ENCODE measurements at places on chromosomes 1 and 21. TPM values are rescaled to one million over a fixed set of nuclear protein-coding genes. Genes with fewer than 3 reads are reported as not detected.

GRCh38 chr1:18137759-18138345 lies 30.3 kb downstream of the IGSF21 start:
- H3K4me3 ChIP-seq, result no peak overlapping the region
- peaks cover 58% of the 10 kb centered on the region for H3K27me3 ChIP-seq

- no peak overlapping the region for H3K4me3 ChIP-seq
- no peak for DNase-seq
- peaks cover 30% of the 10 kb centered on the region for H3K4me1 ChIP-seq
- no peaks in the 10 kb centered on the region for H3K27me3 ChIP-seq
Observed at GRCh38 chr21:17903029-17903806, 84.1 kb upstream of the C21orf91 start.

- peak; percentile 3 for DNase-seq
- H3K27ac ChIP-seq, result peak overlapping the region; percentile 71
- no peaks in the 10 kb centered on the region for H3K36me3 ChIP-seq
- H3K4me1 ChIP-seq, result peaks cover 5% of the 10 kb centered on the region
Observed at GRCh38 chr1:221263831-221264767, 384.9 kb downstream of the HLX start.

DNA sequence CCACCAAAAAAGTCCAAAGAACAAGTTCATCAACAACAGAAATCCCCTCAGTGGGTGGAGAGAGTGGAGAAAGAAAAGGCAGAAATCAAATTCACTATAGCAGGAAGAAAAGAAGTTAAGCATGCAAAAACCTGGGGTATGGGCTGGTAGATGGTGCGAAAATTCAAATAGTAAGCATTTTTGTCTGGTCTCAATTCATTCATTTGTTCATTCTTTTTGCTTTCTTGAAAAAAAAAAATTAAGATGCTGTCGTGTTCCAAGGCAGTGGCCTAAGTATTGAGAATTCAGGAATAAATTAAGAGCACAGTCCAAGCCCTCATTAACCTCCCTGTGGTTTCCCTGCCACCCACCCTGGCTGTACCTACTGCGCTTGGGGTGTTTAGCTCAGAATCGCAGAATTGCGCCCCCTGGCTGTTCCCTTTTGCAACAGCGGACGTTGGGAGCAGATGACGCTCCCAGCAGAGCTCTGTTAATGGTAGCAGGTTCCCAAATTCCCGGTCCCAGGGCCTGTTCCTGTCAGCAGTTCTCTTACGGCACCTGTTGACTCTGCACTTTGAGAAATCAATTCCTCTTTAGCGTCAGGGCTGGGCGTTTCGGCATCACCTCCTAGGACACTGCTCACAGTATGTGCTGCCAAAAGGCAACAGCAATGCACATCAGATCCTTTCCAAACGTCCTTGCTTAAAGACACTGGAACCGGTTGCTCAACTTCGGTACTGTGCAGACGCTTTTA lies 34.0 kb upstream of the SSX2IP start:
- DNase-seq, result no peak
- no peak overlapping the region for H3K27ac ChIP-seq
- no peaks in the 10 kb centered on the region for H3K36me3 ChIP-seq
- no peak overlapping the region for H3K4me3 ChIP-seq

- H3K4me3 ChIP-seq, result peak overlapping the region; percentile 37
- H3K27me3 ChIP-seq, result no peaks in the 10 kb centered on the region
- no peak overlapping the region for H3K27ac ChIP-seq
- no peak for DNase-seq
- H3K36me3 ChIP-seq, result no peaks in the 10 kb centered on the region
- peaks cover 18% of the 10 kb centered on the region for H3K4me1 ChIP-seq
Observed at GRCh38 chr1:119327094-119327449, 41.5 kb upstream of the HAO2 start.

- H3K36me3 ChIP-seq, result no peaks in the 10 kb centered on the region
- no peak overlapping the region for H3K27ac ChIP-seq
- H3K27me3 ChIP-seq, result no peaks in the 10 kb centered on the region
- H3K4me3 ChIP-seq, result no peak overlapping the region
Observed at GRCh38 chr1:224541901-224542630, 74.1 kb upstream of the CNIH3 start.

DNA sequence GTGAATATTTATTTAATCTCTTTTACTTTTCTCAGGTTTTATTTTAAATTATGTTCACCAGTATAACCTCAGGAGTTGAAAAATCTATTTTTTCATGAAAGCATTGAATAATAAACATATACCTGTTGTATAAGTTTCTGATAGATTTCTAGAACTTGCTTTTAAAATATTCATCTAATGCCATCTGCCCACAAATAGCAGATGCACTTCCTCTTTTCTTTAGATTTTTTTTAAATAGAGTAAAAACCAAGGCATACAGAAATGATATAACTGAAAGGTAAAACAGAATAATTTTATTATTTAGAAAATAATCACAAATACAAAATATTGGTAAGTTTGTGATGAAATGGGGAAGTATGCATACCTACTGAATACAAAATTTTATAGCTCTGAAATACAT lies 130.7 kb upstream of the PRMT6 start:
- H3K27ac ChIP-seq, result no peak overlapping the region
- no peak overlapping the region for H3K4me3 ChIP-seq
- no peaks in the 10 kb centered on the region for H3K4me1 ChIP-seq
- no peaks in the 10 kb centered on the region for H3K27me3 ChIP-seq
- H3K36me3 ChIP-seq, result no peaks in the 10 kb centered on the region

DNA sequence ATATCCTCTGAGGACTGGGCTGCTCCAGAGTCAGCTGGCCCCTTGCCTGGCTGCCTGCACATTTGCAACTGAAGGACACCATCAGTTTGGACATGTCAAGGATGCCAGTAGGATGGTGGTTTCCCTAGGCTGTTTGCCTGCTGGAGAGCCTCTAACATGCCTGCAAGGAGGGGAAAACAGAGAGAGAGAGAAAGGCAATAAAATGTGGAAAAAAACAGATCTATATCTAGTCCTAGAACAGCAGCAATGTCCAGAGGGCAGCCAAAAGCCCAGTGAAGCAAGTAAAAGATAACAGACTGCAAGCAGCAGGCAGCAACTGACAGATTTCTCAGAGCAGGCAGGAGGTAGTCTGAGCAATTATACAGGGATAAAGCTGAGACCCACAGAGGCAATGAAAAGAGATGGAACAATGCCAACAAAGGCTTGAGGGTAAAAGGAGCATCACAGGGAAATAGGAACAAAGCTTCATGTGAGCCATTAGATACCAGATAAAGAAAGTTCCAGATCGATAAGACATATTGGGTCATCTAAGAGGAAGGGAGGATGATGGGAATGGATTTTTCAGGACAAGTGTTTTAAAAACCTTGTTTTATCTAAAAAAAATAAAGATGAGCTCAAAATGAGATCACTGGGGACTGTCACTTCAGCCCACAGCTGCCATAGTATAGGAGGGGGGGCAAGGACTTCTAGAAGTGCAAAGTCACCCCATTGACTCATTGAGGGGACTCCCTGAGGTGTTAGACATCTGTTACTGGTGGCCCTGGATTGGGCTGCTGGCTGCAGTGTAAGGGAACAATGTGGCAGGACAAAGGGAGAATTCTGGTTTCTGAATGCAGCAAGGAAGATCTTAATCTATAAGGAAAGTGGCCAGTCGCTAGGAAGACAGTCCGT lies 38.6 kb upstream of the GADD45A start:
- peak overlapping the region; percentile 33 for H3K27ac ChIP-seq
- H3K4me3 ChIP-seq, result no peak overlapping the region
- H3K36me3 ChIP-seq, result no peaks in the 10 kb centered on the region
- H3K27me3 ChIP-seq, result no peaks in the 10 kb centered on the region
- no peaks in the 10 kb centered on the region for H3K4me1 ChIP-seq

DNA sequence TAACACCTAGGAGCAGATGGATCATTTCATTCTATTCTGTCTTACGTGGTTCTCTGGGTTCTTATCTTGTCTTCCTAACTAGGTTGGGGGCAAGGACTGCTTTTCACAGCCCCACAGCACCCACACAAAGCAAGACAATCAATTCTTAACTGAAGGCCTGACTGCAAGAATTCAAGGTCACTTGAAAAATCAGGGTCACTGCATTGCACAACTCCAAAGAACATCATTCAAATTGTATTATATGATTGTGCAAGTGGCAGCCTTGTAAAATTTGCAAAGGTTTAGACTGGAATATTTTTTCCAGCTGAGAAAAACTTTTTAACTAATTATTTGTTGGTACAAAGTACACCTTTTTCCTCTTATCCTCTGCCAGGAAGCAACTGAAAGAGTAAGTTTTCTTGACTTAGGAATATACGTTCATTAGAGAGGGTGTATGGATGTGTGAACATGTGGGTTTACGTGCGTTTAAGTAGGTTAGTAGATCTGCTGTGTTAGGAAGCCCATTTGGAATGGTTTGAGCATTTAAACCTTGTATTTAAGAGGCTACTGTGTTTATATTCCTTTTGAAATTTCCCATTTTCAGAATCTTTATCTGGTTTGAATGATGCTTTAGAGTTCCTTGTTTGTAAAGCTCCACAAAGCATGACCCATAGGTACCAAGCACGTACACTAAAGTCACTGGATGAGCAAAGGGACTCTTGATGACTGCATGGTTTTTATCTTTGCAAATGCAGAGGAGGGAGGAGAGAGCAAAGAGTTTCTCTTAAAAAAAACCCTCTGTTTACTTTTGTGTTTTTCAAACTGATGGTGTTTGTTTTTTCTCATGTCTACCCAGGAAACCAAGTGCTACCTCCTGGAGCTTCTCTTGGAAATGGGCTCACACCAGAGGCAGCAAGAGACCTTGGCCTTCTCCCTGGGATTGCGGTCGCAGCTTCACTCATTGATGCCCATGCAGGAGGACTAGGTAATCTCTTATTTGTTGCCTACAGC lies 214.9 kb downstream of the FGGY start:
- no peak for DNase-seq
- peaks cover 13% of the 10 kb centered on the region for H3K4me1 ChIP-seq
- no peaks in the 10 kb centered on the region for H3K27me3 ChIP-seq
- H3K4me3 ChIP-seq, result no peak overlapping the region

DNA sequence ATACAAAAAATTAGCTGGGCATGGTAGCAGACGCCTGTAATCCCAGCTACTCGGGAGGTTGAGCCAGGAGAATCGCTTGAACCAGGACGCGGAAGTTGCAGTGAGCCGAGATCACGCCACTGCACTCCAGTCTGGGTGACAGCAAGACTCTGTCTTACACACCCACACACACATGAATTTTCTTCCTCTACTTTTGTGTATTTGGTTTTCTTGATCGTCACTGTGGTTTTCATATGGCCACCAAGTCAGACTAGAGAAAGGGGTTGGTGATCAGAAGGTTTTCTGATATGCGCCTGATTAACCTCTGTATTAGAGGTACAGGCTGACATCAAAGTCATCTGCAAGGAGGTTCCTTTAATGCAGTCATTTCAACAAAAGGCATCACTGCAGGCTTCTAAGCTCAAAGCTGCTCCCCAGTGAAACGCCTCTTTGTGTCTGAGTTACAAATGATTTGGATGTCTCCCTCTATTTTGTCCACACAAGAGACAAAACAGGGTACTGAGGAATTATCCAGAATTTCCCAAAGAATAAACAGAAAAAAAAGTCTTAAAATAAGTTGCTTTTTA lies 11.1 kb downstream of the SH2D1B start:
- H3K36me3 ChIP-seq, result no peaks in the 10 kb centered on the region
- no peaks in the 10 kb centered on the region for H3K27me3 ChIP-seq
- DNase-seq, result no peak
- H3K27ac ChIP-seq, result no peak overlapping the region
- H3K4me1 ChIP-seq, result no peaks in the 10 kb centered on the region

DNA sequence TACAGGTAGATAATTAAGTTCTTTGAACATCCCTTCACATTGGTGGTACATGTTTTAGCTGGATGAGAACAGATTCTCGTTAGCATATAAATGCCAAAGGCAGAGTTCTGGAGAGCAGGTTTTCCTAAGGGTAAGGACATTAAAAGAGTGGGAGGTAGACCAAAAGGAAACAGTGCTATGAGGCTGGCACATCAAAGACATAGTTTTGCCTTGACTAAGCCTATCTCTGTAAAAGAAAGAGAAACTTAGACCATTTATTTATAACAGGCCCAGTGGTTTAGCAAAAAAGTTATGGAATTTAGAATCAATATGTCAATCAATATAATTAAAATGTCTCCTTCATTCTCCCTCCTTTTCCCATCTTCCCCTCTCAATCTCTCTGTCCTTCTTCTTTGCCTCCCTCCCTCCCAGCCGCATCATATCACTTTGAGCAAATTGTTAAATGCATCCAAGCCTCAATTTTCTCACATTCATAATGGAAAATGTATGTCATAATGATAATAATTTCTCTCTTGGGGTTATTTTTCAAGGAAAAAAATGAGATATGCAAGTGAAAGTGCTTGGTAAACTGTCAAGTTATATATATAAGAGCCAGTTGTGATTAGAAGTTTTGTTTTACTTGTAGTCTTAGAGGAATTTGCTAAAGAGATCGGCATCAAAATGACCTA lies 209.9 kb upstream of the SGIP1 start:
- no peak overlapping the region for H3K4me3 ChIP-seq
- H3K27me3 ChIP-seq, result no peaks in the 10 kb centered on the region
- DNase-seq, result no peak
- no peak overlapping the region for H3K27ac ChIP-seq

DNA sequence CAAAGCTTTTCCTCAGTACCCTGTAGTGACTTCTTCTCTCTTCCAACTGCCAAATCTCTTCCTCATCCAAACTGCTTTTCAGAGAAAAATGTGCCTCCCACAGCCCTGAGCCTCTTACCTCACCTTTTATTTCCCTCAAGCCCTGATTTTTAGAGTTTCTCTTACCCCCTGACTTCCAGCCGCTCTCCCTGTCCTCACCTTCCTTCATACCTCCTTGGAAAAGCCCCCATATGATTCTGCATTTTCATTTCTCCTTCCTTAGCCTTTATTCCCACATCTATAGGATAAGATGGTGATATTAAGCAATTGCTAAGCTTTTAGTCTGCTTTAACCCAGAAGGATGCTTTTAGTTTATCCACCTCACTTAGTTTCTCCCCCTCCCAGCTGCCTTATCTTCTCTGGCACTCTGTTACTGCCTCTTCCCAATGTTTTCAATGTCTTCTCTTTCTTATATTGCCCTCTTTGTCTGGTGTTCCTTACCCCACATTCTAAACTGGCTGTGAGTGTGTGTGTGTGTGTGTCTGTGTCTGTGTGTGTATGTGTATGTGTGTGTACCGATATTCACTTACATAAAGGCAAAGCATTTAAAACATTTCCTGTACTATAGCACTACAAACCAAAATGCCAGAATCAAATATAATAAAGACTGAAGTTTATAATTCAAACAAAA lies at the start of gene CD1B:
Gene CD1B (minus strand): TSS at position 51 of the 670 bp plus-strand sequence. CDS start 108 bp downstream, outside the sequence.
- no peaks in the 10 kb centered on the region for H3K4me1 ChIP-seq
- no peak within 1 kb of the TSS for H3K4me3 ChIP-seq
- no peaks in the 10 kb centered on the region for H3K36me3 ChIP-seq

GRCh38 chr1:220011620-220012019 lies 34.7 kb downstream of the EPRS1 start:
- DNase-seq, result no peak
- no peak overlapping the region for H3K27ac ChIP-seq
- no peak overlapping the region for H3K4me3 ChIP-seq
- no peaks in the 10 kb centered on the region for H3K27me3 ChIP-seq

DNA sequence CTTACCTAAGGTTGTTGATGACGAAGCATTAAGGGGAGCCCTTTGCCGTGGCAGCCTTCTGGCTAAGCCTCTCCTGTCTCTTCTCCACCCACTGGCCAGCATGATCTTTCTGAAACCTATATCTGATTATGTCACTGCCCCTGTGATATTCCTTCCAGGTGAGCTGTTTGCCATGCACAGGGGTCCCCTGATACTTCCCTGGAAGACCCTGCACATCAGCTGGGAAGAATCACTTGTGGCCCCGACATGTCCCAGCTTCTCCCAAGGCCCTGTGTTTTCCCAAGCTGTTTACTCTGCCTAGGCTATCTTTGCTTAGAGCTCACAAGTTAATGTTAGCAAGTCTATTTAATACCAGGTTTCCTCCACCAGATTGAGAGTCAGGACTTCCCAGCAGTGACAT lies 12.3 kb downstream of the RD3 start:
- no peak for DNase-seq
- no peaks in the 10 kb centered on the region for H3K36me3 ChIP-seq
- no peaks in the 10 kb centered on the region for H3K4me1 ChIP-seq
- H3K4me3 ChIP-seq, result no peak overlapping the region
- H3K27ac ChIP-seq, result no peak overlapping the region

Gene CXADR
- total RNA-seq, result 41.2 TPM

Gene FAM177B
- total RNA-seq, result not detected
